Activated naive CD4-positive, alpha-beta T cell treated with Interleukin-2 at 50 U/mL for 16 hours (primary cell): ENCODE measurements at places on chromosomes 11 and 22.

DNA sequence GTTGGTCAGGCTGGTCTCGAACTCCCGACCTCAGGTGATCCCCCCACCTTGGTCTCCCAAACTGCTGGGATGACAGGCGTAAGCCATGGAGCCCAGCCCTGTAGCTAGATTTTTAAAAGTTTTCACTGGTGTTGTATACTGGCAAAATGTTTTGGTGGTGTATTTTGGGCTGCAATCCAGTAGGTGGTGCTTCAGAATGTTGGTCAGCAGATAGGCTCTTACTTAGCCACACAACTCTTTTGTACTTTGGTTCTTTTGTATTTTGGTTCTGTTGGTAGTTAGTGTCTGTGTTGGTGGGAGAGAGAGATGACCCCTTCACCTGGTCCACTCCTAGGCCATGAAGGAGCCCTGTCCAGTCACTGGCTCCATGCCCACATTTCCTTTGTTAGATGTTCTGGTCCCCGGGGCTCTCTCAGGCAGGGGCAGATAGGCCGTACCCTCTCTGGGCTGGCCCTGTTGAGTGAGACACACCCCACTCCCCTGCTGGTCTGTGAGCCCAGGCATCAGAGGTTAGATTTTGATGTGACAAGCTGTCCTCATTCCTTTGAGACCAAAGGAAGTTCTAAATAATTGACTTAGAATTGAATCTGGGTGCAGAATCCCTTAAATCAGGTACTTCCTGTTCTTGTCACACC is 123.8 kb downstream of the DDX10 start:
- no peak for DNase-seq

GRCh38 chr11:65952052-65952521 is 6.8 kb downstream of the TSGA10IP start:
- DNase-seq = no peak

GRCh38 chr11:66020618-66021357 is 5.5 kb downstream of the CATSPER1 start:
- peak; percentile 22 for DNase-seq

GRCh38 chr22:19727310-19728150 is 4.2 kb downstream of the GP1BB start:
- no peak for DNase-seq

DNA sequence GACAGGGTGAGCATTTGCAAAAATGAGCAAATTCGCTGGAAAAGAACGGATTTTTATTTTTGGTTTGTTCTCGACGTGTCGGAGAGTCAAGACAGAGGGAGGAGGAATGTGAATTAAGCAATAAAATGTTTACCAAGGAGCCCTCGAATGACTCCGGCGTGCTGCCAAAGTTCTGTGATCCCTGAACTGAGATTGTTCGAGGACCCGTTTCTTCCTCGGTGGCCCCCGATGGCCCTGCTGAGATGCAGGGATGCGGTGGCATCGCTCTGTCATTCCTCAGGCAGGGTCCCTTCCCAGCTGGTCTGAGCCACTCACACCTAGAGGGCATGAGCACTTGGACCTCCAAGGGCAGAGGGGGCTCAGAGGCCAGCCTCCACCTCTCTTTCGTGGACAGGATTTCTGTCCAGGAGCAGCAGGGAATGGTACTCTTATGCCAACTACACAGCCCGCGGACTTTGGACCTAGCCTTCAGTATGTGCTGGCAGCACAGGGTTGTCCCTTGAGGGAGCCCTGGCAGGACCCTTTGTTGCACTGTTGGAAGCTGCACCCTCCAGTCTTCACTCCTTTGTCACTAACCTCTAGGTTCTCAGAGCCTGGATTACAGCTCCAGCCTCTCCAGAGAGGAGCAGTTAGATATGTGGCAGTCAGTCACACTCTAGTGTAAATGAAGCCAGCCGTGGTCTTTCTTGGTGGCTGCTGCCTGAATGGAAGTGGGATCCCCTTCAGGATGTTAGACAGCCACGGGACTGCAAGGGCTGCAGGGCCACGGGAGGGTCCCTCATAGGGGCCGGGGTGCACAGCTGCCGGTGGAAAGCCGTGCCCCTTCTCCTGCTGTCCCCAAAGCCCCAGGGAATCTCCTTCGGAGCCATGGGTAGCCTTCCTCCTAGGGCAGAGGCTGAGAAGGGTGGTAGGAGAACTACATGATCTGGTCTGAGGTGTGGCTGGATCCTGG is 109.4 kb upstream of the ANO1 start:
- DNase-seq = no peak

DNA sequence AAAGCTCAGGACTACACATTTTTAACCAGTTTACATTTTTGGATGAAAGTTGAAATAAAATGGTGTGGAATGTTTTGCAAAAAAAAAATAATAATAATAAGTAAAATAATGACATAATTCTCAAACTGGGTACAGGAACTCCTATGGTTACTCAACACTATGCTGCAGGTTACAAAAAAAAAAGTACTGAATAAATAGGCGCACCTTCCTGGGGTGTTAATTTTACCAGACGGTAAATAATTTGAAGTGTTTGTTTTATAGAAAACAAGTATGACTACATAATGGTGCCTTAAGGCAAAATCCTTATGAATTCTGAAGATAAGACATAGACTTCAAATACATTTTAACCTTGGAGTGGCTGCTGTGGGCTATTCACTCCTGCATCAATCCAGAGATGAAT is 76.5 kb downstream of the RELT start:
- no peak for DNase-seq

DNA sequence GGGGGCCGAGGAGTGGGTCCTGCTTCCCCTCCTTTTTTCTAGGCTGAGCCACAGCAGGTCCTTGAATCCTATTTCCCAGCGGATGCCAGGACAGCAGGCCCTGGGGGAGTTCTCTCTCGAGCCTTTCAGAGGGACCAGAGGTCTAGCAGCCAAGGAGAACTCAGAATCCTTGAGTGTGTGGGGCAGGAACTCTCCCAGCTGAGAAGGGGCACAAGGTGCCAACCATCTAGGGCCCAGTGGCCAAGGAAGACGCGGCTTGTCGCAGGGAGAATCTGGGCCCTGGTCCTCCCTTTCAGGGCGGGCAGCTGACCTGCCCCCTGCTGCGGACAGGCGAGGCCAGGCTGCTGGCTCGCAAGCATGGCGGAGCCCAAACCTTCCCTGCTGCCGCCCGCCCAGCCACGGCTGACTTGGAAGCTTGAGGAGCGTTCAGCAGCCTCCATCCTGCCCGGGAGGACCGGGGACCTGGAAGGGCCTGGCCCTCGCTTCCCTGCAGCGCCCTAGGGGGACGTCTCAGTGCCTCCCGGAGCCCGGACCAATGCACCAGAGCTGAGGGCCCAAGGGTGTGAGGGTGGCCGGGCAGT is 972 bp upstream of the TSSC4 start:
- peak; percentile 26 for DNase-seq

GRCh38 chr22:48473202-48473601 is 1354.5 kb downstream of the BRD1 start:
- DNase-seq = no peak

DNA sequence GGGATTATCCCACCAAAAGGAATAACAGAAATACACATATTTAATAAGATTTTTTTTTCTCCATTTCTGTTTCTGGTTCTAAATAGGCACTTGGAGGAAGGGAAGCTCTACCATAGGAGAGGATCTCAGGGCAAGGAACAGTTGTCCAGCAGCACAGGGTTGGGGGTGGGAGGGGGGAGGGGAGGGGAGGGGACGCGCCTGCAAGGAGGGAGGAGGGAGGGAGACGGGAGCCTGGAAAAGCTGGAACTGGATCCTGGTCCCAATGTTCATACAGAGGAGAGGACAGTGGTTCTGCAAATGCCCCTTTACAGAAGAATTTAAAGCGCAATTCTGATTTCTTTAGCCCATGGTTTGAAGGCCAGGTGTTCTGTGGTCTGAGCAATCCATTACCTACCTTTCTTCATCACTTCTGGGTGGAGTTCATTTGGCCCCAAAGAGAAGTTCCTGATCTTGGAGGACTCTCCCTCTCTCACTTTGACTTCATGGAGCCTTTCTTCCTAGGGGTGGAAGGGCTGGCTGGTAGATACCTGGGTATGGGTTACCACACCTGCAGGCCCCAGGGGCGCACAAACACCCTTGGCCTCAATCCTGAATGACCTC is 348.9 kb upstream of the NCAM1 start:
- DNase-seq = no peak
